ENCODE measurements at places on chromosomes 2 and 18.

DNA sequence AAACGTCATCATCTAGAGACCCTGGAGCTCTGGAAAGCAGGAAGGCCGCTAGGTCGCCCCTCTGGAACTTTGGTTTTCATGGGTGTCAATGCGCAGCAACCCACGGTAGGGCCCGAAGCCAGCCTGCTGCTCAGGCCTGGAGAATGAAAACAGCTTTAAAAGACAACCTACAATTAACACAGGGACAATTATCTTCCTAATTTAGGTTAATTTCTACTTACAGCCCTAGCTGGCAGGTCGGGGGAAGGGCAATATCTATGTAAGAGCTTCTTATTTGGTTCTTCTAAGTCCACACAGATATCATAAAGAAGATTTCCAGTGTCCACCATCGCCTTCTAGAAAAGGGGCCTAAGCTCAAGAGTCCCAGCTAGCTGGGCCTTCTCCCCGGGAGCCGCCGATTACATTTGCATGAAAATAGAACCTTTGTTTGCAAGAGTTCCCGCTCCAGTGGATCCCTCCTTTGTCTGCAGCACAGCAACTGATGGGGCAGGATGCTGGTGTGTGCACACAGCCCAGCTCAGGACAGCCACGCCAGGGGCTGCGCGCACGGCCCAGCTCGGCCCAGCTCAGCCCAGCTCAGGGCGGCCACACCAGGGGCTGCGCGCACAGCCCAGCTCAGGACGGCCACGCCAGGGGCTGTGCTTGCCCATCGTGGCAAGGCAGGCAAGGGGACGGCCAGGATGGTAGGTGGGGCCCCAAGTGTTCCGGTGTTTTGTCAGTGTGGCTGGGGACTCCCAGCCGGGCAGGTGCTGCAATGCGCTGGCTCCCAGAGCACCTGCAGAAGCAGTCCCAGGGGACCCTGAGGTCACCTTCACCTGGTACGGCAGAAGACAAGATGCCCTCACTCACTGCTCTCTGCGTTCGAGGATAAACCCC, 109.1 kb downstream of the HDAC4 start:
- DNase-seq, result no peak

- no peak for DNase-seq
Observed at GRCh38 chr2:21650569-21650968, 526.8 kb downstream of the TDRD15 start.

DNA sequence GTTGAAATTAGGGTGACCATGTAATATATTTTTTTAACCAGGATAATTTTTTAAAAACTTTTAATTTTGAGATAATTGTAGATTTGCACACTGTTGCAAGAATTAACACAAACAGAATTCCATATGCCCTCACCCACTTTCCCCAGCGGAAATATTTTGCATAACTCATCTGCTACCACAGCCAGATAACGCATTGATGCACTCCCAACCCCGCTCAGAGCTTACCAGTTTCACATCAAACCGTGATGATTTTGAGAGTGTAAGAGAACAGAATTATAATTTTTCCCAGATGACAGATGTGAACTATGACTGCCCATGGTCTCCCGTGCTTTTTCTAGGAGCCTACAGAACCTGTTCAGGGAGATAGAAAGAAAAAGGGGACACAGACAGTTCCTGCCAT, 35.2 kb upstream of the LDLRAD4 start:
- DNase-seq, result no peak

GRCh38 chr2:201680743-201681142, 17.7 kb downstream of the MPP4 start:
- no peak for DNase-seq

- DNase-seq, result no peak
Observed at GRCh38 chr2:30161929-30162706, 15.3 kb downstream of the YPEL5 start.

DNA sequence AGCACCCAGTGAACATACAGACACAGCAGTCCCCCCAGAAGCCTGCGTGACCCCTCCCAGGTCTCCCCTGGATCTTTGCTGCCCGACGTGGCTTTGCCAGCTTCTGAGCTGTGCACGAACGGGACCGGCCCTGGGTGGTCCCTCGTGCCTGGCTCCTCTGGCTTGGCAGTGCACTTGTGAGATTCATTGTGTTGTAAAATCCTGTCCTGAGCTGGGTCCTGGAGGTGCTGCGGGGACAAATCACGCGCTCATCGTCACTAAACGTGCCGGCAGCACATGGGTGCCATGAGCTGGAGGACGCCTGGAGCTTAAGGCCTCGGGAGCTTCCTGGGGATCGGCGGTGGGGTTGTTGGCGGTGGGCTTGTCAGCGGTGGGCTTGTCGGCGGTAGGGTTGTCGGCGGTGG, 104.9 kb downstream of the FAM210A start:
- no peak for DNase-seq

- DNase-seq, result no peak
Observed at GRCh38 chr2:44889096-44889495, 52.4 kb upstream of the SIX3 start.

- no peak for DNase-seq
Observed at GRCh38 chr2:173572848-173573247, 218.2 kb downstream of the CDCA7 start.

DNA sequence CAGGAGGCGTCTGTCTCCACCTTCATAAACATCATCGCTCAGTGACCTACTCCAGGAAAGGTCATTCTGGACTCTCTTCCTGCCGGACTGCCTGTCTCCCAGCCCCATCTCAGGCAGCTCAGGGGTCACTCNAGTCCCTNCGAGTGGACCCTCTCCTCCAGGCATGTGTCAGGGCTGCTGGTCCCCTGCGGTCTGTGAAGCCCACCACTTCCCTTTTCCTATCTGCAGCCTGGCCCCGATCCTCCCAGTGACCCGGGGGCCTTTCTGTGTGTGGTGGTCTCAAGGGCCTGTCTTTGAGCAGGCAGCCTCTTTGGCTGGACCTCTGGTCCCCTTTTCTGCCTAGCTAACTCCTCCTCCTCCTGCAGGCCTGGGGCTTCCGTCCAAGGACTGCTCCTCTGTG, 5.9 kb upstream of the PARD6G start:
- DNase-seq, result no peak

DNA sequence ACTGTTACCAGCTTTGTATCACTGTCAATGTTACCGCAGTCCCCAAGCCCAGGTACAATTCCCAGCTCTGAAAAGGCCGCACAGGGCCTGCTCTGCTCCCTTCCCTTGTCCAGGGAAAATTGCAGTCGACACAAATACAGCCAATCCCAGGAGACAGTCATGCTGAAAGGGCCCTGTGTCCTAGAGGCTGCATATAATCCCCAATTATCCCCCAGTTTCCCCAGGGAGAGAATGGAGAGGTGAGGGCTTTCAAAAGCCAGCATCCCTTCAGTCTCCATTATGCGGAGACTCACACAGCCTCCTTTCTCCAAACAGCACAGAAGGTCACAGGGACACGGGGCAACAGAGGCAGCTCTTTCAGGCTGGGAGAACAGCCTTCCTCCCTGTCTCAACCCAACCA, 17.1 kb upstream of the CTIF start:
- no peak for DNase-seq

DNA sequence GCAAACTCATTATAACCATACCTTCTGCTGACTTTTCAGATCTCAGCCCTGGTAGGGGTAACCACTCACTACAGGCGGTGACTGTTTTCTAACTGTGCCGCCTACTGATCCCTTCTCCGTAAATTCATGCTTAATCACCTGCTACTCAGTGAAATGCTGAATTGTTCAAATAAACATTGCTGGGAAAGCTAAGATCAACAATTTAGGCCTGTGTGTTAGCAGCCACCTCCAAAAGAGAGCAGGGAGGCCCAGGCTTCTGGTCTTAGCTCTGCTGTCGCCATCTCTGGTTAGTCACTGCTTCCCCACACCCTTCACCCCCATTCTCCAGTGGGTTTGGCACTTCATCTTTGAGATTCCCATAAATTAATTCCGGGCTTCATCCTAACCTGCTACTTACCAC, 21.8 kb upstream of the NT5C1B start:
- DNase-seq, result no peak

DNA sequence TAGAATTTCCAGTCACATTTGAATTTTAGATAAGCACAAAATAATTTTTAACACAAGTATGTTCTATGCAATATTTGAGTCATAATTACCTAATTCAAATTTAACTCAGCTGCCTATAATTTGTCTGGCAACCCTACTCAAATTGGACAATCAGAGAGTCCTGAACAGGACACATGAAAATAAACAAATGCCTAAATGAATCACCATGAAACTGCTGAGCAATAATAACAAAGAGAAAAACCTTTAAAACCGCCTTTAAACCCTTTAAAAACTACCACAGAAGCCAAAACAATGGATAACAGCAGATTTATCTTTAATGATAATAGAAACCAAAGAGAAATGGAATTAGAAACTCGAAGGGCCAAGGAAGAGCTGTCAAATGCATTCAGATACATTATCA, 39.5 kb downstream of the ARL4C start:
- DNase-seq, result no peak

- no peak for DNase-seq
Observed at GRCh38 chr2:10709290-10709939, 12.0 kb upstream of the ATP6V1C2 start.

DNA sequence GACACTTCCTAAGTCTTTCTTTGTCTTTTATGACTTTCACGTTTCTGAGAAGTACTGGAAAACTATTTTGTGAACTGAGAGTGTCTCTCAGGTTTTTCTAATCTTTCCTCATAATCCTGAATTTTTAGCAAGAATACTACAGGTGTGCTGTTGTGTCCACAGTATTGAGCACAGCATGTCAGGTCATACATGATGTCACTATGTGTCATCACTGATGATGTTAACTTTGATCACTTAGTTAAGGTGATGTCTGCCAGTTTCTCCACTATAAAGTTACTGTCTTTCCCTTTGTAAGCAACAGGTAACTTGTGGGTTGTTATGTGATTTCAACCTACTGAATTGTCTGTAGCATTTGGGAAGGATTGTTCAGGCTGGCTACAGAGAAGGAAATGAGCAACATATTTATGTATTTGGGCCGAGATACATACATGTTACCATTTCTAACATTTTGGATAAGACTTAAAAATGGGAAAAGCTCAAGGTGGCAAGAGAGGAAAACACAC, 11.1 kb downstream of the MATN3 start:
- DNase-seq, result no peak

- DNase-seq, result no peak
Observed at GRCh38 chr2:113126845-113127645, at the start of gene IL1RN. Gene IL1RN, plus strand, starts transcription at chr2:113127598. Its CDS starts 27 bp downstream, at chr2:113127625.

DNA sequence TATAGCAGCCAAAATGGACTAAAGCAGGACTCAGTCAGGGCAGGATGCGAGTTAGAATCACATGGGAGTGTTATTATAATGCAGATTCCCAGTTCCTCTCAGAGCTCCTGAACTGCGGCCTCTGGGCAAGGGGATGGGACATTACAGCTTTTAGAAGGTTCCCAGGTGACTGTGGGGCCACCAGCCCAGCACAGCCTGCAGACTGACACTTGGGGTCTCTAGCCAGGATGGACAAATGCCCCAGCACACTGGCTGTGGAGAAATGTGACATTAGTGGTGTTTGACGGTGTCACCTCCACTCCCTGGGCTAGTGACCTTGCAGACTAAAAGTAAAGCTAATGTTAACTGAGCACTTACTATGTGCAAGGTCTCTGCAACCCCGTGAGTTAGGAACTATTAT, 238.0 kb upstream of the HS6ST1 start:
- DNase-seq, result no peak

DNA sequence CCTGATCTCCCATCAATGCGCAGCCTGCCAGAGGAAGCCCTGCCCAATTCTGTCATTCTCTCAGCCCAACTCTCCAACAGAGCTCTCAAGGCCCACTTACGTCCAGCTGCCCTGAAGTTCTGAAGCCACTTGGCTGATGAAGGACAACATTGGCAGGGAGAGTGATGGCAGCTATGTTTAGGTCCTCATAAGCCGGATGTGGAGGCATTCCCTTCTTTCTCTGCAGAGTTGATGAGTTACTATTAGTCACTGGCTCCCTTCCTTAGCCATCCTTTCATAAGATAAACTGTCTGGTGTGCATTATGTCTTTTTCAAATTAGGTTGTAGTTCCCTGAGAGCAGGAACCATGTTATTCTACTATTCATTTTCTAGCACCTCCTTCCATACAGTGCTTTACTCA, 22.5 kb upstream of the TACR1 start:
- DNase-seq, result no peak

DNA sequence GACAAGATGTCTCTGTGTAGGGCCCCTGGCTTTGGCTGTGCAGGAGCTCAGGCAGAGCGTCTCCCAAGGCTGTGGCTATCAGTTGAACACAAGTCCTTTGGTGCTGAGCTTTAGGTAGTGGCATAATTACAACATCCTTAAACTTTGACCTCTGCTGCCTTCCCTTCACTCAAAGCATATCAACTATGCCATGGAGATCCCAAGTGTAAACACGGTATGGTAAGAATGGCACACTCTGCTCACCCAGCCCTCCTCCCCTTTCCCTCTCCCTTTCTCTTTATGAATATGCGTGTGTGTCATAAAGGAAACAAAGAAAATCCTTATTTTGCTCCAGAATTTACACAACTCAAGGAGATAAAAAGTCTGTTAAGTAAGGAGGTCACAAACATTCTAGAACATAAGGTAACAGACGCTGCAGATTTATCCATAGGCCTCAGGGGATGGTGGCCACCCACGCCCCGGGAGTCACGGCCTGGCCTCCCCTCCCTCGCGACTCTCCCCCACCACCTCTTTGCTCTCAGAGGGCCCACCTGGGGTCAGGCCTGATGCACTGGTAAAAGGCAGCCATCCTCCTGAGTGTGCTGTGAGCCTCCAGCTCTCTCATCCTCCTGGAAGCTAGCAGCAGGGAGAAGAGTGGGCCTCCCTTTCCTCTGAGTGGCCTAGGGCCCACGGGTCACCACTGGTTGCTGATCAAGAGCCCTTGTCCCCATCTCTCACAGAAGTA, 67.3 kb downstream of the CRACDL start:
- DNase-seq, result no peak

GRCh38 chr2:49189512-49190225, 35.4 kb upstream of the FSHR start:
- no peak for DNase-seq

DNA sequence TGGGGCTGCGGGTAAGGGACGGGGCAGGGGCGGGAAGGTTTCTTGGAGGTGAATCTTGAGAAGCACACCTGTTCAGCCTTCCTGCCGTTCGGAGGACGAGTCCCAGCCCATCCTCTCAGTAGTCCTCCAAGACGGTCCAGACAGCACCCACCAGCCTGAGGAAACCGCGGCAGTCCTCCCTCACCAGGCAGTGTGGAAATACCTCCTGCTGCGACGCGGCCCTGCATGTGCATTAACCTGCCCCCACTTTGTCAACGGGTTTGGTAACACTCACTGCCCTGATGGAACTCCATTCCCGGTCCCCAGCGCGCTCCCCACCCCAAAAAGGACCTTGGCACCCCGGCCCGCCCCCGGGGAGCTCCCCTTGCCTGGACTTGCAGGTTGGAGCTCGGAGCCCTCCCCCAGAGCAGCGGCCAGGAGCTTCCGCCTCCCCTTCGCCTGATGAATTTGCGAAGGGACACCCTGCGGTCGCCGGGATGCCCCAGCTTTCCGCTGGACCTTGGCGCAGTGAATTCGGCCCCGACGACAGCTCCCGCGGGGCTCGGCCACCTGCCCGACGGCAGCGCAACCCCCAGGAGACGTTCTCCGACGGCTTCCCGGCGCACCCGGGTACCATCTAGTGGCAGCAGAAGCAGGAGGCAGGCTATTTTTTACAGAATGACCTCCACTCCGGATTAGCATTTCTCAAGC, 31.5 kb downstream of the ACVR1C start:
- DNase-seq, result peak; percentile 57

GRCh38 chr2:43462866-43463641, 132.8 kb downstream of the THADA start:
- DNase-seq, result no peak

Measured in stimulated activated CD4-positive, alpha-beta T cell treated with anti-CD3 and anti-CD28 coated beads, Interleukin-4, amount 100 ng/mL, for 48 hours (primary cell).